ENCODE measurements at places on chromosomes 3 and 15.

DNA sequence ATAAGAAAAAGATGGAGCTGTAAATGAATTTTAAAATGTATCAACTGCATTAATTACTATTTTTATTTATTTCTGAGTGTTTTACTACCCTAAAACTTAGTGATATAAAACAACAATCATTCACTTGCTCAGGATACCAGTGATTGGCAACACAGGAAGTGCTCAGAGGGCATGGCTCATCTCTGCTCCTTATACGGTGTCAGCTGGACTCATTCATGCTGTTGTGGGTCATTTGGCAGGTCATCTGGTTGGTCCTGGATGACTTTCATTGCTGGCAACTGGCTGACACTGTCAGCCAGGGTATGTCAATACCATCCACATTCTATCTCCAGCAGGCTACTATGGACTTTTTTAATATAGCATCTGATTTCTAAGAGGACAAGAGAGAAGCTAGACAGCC lies 689.6 kb upstream of the NECTIN3 start:
- DNase-seq = no peak

- no peak for DNase-seq
These were observed 7.6 kb downstream of the NMNAT3 start for GRCh38 chr3:139670196-139670595.

- no peak for DNase-seq
These were observed 14.0 kb upstream of the SSUH2 start for GRCh38 chr3:8658306-8659212.

DNA sequence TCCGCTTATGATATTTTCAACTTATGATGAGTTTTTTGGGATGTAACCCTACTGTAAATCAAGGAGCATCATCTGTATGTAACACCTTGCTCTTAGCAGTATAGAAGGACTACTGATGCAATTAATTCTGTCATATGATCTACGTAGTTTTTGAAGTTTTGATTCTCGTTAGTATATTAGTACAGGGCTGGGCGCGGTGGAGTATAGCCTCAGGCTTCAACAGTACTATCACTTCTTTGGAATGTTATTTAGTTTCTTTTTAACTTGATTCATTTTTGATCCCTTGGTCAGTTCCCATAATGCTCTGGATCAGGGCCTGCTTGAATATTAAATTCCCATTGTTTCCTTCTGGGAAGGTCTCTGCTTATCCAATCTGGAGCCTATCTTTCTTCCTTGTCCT lies 23.9 kb upstream of the AP4E1 start:
- no peak for DNase-seq

DNA sequence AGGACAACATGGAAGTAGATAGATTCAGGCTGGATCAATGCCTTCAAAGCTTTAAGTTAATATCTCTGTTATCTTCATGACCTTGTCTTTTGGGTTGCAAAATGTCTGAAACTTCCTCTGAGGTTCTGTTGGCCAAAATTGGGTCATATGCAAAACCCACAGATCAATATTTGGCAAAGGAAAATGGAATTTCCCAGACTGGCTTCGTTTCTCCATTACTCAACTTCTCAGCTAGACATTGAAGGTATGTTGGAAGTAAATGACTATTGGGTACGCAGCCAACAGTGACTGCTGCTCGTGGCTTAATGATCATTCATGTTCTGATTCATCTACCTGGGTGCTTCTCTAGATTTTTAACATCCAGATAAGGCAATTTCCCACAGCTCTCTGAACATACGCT lies 675.4 kb upstream of the SGO1 start:
- no peak for DNase-seq

- no peak for DNase-seq
These were observed 1.8 kb downstream of the SCAMP5 start for GRCh38 chr15:74997141-74997540.

DNA sequence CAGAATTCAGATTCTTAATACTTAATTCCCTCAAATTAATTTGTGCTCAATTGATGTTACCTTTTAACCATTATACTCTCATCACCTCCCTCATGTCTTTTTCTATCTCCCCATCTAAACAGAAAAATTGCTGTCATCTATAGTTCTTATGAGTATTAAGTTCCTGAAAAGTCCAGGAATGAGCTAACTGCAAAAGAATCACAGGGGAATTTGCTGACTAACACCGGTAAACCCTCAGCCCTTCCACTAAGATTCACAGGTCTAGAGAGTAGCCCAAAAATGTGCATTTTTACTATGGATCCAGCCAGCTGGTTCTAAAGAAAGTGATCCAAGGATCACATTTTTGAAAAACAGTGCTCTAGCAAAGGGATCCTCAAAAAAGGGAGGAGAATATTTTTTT lies 67.0 kb downstream of the SETD2 start:
- DNase-seq = no peak

DNA sequence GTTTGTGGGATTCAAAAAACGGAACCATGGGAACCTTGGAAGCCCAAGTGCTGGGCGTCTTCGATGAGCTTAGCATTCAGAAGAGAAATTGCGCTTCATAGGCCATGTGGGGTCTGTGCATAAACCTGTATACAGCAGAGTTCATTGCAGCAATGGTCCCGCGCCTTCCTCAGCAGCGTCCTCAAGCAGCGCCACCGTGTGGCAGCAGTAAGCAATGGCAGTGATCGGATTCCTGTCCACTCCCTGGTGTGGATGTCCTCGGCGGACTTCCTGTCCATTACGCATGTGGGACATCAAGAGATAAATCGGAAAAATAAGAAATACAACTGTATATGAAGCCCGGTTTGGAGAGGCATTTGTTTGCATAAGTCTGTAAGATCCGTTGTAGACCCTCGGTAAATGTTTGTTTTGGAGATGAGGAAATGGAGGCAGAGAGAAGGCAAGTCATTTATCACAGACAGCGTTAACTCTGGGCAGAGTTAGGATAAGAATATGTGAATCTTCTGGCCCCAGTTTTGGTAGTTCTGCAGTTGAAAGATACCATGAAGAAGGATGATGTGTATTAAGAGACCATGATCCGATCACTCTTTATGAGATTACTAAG lies 57.7 kb downstream of the CNTN4 start:
- no peak for DNase-seq

DNA sequence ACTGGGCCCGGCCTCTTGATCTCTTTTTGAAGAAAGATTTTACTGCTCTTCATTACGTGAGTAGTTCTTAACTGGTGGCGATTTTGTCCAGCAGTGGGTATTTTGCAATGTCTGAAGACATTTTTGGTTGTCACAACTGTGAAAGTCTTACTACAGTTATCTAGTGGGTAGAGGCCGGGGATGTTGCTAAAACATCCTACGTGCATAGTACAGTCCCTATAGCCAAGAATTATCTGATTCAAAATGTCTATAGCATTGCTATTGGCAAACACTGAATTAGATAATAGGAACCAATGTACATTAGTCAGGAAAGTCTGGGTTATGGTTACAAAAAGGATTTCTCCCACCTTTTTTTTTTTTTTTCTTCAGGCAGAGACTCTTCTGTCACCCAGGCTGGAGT lies 38.1 kb downstream of the FOXL2 start:
- no peak for DNase-seq

DNA sequence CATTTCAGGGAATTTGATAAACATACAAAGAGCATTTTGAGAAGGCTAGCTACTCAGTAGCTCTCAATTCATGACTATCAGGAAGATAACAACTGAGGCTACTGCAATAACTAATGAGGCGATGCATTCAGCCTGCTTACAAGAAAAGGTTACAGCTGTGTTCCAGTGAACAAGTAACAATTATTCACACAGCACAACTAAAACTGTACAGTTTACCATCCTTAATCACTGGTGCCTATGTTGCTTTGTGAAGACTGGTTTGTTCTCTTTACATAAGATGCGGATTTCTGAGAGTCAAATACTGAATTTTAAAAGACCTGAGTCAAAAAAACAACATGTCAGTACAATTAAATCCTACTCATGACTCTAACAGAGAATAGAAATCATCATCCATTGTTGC lies 526.3 kb downstream of the OTOL1 start:
- DNase-seq = no peak

GRCh38 chr3:43620831-43621655 lies 768 bp downstream of the ANO10 start:
- peak; percentile 17 for DNase-seq

DNA sequence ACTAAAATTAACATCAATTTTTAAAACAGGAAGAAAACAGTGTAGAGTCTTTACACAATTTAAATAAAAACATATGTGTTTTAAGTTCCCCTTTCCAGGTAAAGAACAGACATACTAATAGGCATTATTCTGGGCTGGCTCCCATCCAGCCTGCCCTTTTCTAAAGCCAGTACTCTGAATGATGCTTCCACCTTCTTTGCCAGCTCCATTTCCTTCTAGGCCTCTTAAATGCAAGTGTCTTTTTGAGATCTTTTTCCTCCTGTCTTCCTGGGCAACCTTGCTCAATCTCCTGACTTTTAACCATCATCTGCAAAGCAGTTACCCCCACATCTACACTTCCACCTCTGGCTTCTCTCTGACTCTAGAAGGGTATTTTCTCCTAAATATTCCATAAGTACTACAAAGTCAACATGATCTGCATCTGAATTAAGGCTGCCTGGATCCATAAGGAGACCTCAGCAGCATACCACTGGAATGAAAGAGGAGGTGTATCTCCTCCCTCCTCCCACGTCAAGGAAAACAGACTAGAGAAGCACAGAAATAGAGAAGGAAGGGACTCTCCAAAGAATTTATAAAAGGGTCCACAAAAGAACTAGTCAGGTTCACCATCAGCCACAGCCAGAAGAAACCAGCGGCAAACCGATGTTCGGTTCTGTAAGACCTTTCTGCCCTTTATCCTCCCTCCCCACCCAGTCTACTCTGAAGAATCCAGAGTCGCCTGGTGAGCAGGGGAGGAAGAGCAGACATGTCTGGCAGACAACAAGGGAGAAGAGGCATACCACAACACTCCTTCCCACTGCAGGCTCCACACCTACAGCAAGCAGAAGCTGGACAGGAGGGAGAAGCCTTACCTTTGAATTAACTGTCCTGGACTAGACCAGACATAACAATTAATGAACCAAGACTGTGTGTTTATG lies 47.1 kb downstream of the GOLIM4 start:
- no peak for DNase-seq

DNA sequence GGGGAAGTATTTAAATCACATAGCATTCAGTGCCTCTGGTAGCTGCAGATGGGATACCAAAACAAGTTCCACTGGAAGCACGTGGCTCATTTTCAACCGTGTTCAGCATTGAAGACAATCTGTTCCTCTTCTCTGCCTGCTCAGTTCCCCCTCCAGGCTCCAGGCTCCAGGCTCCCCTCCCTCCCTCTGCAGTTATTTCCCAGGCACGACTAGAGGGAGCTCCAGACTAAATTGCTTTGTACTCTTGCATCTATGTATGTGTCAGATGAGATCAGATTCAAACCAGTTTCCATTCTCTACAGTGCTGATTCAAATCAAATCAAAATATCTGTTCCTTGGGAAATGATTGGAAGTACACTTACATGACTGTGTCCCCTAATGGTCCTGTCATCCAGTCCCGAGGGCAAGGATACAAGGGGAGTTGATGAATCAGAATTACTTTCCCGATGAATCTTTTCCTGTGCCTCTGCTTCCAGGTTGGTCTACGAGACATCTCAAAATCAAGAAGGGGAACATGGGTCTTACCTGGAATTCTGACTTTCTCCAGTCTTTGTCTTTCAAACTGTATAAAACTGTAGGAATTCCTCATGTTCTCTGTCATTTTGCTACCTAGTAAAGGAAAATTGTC lies 600.5 kb downstream of the EDEM1 start:
- no peak for DNase-seq

DNA sequence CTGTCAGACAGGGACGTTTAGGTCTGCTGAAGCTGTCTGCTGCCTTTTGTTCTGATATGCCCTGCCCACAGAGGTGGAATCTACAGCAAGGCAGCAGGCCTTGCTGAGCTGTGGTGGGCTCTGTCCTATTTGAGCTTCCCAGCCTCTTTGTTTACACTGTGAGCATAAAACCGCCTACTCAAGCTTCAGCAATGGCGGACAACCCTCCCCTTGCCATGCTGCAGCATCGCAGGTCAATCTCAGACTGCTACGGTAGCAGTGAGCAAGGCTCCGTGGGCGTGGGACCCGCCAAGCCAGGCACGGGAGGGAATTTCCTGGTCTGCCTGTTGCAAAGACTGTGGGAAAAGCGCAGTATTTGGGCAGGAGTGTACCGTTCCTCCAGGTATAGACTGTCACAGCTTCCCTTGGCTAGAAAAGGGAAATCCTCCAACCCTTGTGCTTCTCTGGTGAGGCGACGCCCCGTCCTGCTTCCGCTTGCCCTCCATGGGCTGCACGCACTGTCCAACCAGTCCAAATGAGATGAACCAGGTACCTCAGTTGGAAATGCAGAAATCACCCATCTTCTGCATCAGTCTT lies 71.4 kb downstream of the SPSB4 start:
- DNase-seq = no peak

DNA sequence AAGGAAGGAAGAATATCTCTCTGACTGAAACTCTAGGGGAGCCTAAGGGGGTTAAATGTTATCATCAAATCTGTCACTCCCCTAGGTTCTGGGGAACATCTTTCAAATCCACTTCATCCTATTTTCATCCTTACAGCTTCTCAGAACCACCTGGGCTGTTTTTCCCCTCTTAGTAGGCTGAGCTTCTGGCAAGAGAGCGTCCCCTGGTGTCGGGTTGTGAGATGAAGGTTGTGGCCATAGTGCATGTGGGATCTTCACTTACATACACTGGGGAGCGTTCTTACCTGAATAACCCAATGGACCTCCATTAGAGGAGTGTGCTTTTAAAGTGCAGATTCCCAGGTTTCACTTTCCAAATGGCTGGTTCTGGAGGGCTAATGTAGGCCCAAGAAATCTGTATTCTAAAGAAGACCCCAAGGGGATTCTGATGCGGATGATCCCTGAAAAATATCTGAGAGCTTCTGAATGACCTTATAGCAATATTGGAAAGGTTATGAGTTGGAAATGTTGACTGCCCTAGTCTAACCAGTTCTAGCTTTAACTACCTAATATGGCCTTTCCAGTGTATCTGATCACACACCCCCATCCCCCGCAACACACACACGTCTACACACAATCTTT lies 663.7 kb downstream of the AGBL1 start:
- DNase-seq = peak; percentile 15

GRCh38 chr3:18883571-18883970 lies 264.7 kb upstream of the KCNH8 start:
- DNase-seq = no peak

DNA sequence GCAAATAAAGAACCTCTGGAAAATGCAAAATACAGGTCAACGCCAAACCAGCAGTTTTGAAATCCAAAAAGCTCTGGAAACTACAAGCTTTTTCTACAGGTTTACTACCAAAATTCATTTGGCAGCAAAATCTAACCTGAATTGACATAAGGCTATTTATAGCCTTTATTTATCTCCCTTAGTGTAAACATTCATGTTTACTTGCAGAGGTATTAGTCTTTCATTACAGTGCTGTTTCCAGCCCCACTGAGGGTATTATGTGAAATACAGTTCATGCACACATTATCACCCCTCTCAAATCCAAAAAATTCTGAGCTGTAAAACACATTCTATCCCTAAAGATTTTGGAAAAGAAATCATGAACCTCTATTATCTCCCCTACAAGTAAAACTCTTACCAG lies 7.2 kb downstream of the SKIC8 start:
- DNase-seq = no peak

GRCh38 chr3:167450195-167450594 lies 23.6 kb downstream of the SERPINI2 start:
- no peak for DNase-seq

All from effector CD8-positive, alpha-beta T cell (primary cell).